ENCODE measurements at places on chromosomes 16 and 17. TPM values are rescaled to one million over a fixed set of nuclear protein-coding genes. Genes with fewer than 3 reads are reported as not detected.
A peak's percentile ranks its signal among the peaks of the same experiment; 100 is the strongest.

- H3K36me3 ChIP-seq = no peaks in the 10 kb centered on the region
- DNase-seq = no peak
- H3K4me1 ChIP-seq = no peaks in the 10 kb centered on the region
- no peak overlapping the region for H3K27ac ChIP-seq
Measured at GRCh38 chr16:49248227-49248626, 33.4 kb downstream of the CBLN1 start.

DNA sequence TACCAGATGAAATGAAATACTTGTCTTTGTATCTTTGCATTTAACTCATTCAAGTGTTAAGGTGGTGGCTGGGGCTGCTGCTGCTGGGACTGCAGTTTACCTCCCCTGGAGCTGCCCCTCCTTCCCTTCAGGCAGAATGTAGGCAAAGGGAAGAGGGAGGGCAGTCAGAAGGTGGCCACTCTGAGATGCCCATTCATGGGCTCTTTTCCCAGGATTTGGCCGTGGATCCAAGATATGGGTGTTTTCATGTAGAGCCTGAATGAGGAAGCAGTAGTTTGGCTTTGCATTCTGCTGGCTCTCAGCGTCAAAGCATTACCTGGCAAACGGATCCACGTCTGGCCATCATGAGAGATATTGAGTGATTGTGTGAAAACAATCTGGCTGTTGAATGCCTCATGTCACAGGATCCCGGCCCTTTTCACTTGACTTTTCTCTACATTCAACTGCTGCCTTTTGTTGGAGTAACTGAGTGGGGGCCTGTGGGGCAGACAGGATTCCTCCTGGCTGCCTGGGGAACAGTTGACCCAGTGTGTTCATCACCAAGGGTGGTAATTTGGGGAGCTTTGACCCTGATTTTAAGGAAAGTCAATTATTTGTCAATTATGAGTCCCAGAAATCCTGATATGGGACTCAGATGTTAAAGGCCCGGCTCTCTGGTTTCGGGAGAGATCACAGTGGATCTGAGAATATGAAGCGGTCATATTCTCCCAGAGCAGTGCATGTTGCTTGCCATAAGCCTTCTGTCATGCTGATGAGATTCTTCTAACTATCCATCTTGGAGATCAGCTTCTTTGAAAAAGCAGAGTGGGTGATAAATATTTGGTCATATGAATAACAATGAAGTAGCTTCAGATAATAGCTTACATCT, 236.8 kb downstream of the IRX3 start:
- no peak overlapping the region for H3K27ac ChIP-seq
- H3K27me3 ChIP-seq = peaks cover 4% of the 10 kb centered on the region
- H3K4me1 ChIP-seq = peaks cover 31% of the 10 kb centered on the region
- no peak for DNase-seq
- H3K4me3 ChIP-seq = no peak overlapping the region

GRCh38 chr17:75808549-75808904, 23.9 kb downstream of the UNK start:
- peaks cover 4% of the 10 kb centered on the region for H3K4me1 ChIP-seq
- H3K4me3 ChIP-seq = no peak overlapping the region
- H3K36me3 ChIP-seq = no peaks in the 10 kb centered on the region
- H3K27ac ChIP-seq = peak overlapping the region; percentile 58

DNA sequence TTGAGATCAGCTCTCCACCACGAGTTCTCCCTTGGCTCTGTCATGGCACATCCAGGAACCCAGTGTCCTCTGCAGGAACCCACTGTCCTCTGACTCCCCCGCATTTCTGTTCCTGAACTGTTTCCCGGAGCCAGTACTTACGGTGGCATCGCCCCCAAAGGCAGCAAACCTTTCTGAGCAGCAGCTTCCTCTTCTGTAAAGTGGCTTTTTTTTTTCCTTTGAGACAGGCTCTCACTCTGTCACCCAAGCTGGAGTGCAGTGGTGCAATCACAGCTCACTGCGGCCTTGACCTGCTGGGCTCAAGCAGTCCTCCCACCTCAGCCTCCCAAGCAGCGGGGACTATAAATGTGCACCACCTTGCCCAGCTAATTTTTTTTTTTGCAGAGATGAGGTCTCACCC, 32.2 kb downstream of the NAGPA start:
- H3K27ac ChIP-seq = no peak overlapping the region
- peaks cover 7% of the 10 kb centered on the region for H3K27me3 ChIP-seq
- H3K36me3 ChIP-seq = no peaks in the 10 kb centered on the region
- no peaks in the 10 kb centered on the region for H3K4me1 ChIP-seq
- no peak overlapping the region for H3K4me3 ChIP-seq

DNA sequence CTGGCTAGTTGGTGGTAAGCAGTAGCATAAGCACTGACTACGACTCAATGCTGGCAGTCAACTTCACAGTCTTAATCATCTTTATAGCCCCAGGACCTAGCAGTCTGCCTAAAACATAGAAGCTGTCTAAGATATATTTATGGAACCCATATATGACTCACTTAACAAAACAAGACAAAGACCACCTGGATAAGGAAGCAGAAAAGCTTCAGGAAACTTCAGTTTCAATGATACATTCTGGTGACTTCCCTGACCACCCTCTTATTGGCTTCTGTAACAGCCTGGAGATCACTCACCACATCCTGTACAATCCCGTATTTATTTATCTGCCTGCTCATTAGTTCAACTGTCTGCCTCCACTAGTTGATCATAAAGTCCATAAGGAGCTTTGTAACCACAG, 95.5 kb downstream of the PMP22 start:
- H3K4me3 ChIP-seq = no peak overlapping the region
- DNase-seq = no peak
- H3K36me3 ChIP-seq = peaks cover 3% of the 10 kb centered on the region
- H3K27me3 ChIP-seq = peaks cover 16% of the 10 kb centered on the region
- H3K4me1 ChIP-seq = peaks cover 20% of the 10 kb centered on the region

- no peaks in the 10 kb centered on the region for H3K27me3 ChIP-seq
- DNase-seq = no peak
- peak overlapping the region; percentile 95 for H3K27ac ChIP-seq
- peaks cover 4% of the 10 kb centered on the region for H3K4me1 ChIP-seq
Measured at GRCh38 chr16:525520-526180, 1.9 kb upstream of the CAPN15 start.

GRCh38 chr16:67514382-67514828, 14.2 kb upstream of the RIPOR1 start:
- no peaks in the 10 kb centered on the region for H3K36me3 ChIP-seq
- DNase-seq = no peak
- peak overlapping the region; percentile 61 for H3K27ac ChIP-seq
- H3K4me3 ChIP-seq = no peak overlapping the region

GRCh38 chr17:48692049-48692448, 30.3 kb downstream of the PRAC1 start:
- no peaks in the 10 kb centered on the region for H3K4me1 ChIP-seq
- peaks cover 66% of the 10 kb centered on the region for H3K27me3 ChIP-seq
- no peaks in the 10 kb centered on the region for H3K36me3 ChIP-seq
- no peak overlapping the region for H3K4me3 ChIP-seq
- no peak overlapping the region for H3K27ac ChIP-seq

GRCh38 chr17:77354420-77354669, 213.6 kb downstream of the SEC14L1 start:
- H3K4me3 ChIP-seq = no peak overlapping the region
- H3K27me3 ChIP-seq = no peaks in the 10 kb centered on the region
- peaks cover 37% of the 10 kb centered on the region for H3K4me1 ChIP-seq
- H3K27ac ChIP-seq = no peak overlapping the region

DNA sequence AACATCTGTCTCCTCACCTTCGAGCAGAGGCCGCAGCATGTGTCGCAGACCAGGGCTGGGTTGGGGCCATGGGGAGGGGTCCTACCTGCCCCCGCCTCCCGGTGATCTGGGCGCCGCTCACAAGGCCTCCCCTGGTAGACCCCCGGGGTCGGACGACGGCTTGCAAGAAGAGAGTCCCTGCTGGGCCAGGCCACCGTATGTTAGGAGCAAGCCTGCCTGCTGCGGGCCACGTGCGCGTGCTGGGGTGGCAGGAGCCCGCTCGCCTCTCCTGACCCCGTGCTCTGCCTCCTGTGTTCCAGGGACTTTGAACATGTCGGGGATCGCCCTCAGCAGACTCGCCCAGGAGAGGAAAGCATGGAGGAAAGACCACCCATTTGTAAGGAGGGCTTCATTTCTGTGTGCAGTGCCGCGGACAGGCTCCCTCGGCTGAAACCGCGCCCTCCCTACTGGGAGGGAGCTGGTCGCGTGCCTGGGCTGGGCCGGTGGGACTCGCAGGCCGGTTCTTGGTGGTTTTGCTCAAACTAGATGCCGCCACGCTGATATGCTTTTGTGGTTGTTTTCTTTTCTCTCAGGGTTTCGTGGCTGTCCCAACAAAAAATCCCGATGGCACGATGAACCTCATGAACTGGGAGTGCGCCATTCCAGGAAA, 4.4 kb downstream of the UBE2I start:
- DNase-seq = no peak
- H3K27ac ChIP-seq = no peak overlapping the region
- no peak overlapping the region for H3K4me3 ChIP-seq

- H3K27ac ChIP-seq = no peak overlapping the region
- H3K4me3 ChIP-seq = no peak overlapping the region
- no peaks in the 10 kb centered on the region for H3K36me3 ChIP-seq
- peaks cover 24% of the 10 kb centered on the region for H3K27me3 ChIP-seq
- peaks cover 8% of the 10 kb centered on the region for H3K4me1 ChIP-seq
Measured at GRCh38 chr16:48910214-48910613, 300.2 kb upstream of the N4BP1 start.

DNA sequence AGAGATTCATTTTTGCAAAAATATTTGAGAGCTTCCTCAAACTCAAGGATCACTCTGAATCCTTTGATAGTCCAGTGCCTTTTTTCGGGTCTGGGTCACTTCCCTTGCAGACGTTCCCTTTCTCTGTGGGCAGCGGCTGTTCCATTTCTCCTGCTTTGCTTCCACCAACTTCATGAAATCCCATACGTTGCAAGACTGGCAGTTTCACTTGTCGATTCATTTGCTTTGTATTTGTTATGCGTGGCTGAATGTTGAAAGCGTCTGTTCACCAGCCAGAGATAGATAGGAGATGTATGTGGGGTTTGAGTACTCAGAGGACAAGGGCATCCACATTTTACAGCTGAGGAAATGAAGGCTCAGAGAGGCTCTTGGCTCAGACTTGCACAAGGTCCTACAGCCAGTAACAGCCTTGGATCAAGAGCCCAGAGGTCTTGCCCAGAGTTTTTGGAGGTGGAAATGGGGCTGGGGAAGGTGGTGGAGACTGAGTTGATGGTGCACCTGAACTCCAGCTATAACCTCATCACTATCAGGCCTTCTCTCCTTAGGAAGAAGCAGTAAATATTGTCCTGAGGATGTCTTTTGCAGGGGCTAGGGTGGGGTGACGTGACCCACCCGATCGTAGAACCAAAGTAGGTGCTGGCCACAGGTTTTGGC, 1.3 kb upstream of the CCDC102A start:
- peak overlapping the region; percentile 78 for H3K4me3 ChIP-seq
- DNase-seq = peak; percentile 27
- peaks cover 29% of the 10 kb centered on the region for H3K4me1 ChIP-seq
- peak overlapping the region; percentile 18 for H3K27ac ChIP-seq
- peaks cover 7% of the 10 kb centered on the region for H3K27me3 ChIP-seq
- no peaks in the 10 kb centered on the region for H3K36me3 ChIP-seq

- H3K27me3 ChIP-seq = no peaks in the 10 kb centered on the region
- peaks cover 13% of the 10 kb centered on the region for H3K36me3 ChIP-seq
- no peak overlapping the region for H3K27ac ChIP-seq
- no peak for DNase-seq
Measured at GRCh38 chr17:64042700-64043485, 22.5 kb upstream of the ICAM2 start.

DNA sequence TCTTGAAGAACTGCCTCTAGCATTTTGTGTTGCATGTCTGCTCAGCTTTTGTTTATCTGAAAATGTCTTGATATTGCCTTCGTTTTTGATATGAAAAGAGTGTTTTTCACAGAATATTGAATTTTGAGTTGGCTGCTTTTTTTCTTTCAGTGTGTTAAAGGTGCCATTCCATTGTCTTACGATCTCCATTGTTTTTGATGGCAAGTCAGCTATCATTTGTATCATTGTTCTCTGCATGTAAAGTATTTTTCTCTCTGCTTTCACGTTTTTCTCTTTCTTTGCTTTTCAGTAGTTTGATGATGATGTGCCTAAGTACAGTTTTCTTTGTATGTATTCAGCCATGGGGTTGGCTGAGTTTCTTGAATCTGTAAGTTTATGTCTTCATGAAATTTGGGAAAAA, 57.0 kb downstream of the AIPL1 start:
- H3K27me3 ChIP-seq = peaks cover 3% of the 10 kb centered on the region
- H3K36me3 ChIP-seq = no peaks in the 10 kb centered on the region
- H3K4me1 ChIP-seq = peaks cover 14% of the 10 kb centered on the region
- no peak overlapping the region for H3K4me3 ChIP-seq

DNA sequence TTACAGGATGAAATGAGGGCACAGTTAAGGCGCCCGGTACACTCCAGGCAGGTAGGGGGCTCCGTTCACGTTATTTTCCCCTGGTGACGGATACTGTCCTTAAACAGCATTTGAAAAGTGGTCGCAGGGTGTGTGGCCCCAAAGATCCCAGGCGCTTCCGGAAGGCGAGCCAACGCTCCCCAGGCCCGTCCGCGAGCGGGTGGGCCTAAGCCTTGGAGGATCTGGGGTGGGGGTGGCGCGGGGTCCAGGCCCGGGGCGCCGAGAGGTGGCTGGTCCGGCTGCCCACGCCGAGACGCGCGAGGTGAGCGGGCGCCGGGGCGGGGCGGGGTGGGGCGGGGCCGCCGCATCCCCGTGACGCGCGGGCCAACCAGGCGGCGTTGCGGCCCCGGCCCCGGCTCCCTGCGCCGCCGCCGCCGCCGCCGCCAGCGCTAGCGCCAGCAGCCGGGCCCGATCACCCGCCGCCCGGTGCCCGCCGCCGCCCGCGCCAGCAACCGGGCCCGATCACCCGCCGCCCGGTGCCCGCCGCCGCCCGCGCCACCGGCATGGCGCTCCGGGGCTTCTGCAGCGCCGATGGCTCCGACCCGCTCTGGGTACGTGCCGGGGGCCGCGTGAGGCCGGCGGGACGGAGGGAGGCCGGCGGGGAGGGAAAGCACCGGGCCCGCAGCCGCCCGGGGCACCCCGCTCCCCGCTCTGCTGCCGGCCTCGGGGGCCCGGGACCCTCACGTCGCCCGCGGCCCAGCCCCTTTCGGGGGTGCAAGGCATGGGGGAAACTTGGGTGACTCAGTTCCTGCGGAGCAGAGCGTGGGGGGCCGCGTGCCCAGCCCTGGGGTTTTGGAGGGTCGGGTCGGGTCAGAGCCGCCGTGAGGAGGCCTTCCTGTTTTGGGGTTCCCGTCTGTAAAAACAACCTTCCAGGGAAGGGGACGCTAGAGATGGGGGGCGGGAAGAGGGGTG, at the start of gene ABCC1:
Gene ABCC1 (plus strand): TSS at position 407 of the 951 bp plus-strand sequence. CDS start 136 bp downstream, at position 543.
- peak within 1 kb of the TSS; percentile 98 for H3K4me3 ChIP-seq
- peaks cover 26% of the 10 kb centered on the region for H3K4me1 ChIP-seq
- DNase-seq = no peak
- H3K27me3 ChIP-seq = no peaks in the 10 kb centered on the region

PRSS53 gene
- 5.1 TPM for total RNA-seq

CRHR1 gene
- 0.17 TPM for total RNA-seq

APOBR gene
- 0.14 TPM for total RNA-seq

DLX4 gene
- total RNA-seq = 10.4 TPM

SLFN12L gene
- not detected for total RNA-seq

NXPH3 gene
- total RNA-seq = 0.45 TPM

CORO6 gene
- 6.8 TPM for total RNA-seq

HBA1 gene
- not detected for total RNA-seq

FLYWCH2 gene
- total RNA-seq = 45.9 TPM

Measured in type B pancreatic cell (in vitro differentiated cells).